ENCODE measurements at places on chromosomes 12 and 14.

- DNase-seq: no peak
These were observed 58.9 kb upstream of the EEA1 start for GRCh38 chr12:92987846-92988621.

DNA sequence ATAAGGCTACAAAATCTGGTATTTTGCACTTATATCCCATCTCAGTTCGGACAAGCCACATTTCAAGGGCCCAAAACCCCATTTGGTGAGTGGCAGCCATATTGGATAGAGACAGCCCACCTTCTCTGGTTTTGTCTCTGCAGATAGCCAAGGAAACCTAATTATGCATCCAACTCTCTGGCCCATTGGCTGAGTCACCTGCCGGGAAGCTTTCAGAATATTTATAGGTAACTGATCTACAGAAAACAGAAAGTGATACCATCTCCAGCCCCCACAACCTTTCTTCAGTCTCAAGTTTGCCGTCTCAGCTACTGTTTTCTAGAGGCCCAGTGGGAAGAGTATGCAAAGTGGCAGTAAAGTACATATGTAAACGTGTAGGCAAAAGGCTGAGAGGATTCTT, 33.7 kb upstream of the PPP1CC start:
- DNase-seq: no peak

GRCh38 chr14:79580906-79581305, 630.4 kb downstream of the DIO2 start:
- DNase-seq: no peak

DNA sequence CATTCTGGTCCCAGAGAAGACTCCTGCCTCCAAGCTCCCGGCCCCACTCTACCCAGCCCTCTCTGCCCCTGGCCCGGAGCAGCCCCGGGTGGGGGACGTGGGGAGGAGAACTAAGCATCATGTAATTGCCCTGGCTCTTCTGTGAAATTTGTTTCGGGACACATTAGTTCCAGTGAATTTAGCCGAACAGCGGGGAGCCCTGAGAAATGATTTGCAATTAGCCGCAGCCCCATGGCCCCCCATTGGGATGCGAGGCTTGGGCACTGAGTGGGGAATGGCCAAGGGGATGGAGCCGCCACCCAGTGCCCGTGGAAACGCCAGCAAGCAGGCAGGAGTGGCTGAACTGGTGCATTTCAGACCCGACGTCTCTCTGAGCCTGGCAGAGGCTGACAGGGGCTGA, 173.9 kb upstream of the LHX5 start:
- DNase-seq: no peak

DNA sequence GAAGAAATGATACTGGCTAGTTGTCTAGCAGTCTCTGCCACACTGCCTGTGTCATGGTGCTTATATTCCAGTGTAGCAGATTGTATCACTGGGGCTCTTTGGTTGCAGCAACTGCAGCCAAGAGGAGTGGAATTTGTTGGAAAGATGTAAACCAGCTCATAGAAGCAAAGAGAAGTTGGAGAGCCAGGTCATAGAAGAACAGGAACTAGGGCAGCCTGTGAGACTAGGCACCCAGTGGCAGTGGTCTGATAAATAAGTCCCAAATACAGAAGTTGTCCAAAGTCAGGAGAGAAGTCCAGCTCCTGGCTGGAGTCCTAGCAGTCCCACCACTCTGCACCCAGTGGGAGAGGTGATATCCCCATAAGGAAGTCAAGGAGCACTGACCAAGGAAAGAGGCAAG, 172.5 kb upstream of the ARID2 start:
- no peak for DNase-seq

DNA sequence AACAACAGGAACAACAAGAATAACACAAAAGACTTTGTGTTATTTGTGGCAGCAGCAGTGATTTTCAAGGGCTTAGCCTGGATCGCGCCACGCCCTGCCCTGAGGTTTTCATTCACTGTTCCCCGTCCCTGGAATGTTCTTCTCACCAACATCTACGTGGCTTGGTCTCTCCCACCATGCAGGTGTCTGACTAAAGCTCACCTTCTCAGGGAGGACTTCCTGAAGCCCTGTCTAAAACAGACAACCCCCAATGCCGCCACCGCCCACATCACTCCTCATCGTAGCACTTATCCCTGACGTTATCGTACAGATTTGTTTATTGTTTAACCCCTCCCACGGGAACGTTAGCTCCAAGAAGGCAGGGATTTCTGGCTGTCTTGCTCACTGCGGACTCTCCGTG, 40.4 kb downstream of the P2RX4 start:
- no peak for DNase-seq

GRCh38 chr12:82682851-82683261, 3.9 kb upstream of the TMTC2 start:
- DNase-seq: no peak

- DNase-seq: no peak
These were observed 70.6 kb upstream of the DYNC1H1 start for GRCh38 chr14:101893759-101894158.

DNA sequence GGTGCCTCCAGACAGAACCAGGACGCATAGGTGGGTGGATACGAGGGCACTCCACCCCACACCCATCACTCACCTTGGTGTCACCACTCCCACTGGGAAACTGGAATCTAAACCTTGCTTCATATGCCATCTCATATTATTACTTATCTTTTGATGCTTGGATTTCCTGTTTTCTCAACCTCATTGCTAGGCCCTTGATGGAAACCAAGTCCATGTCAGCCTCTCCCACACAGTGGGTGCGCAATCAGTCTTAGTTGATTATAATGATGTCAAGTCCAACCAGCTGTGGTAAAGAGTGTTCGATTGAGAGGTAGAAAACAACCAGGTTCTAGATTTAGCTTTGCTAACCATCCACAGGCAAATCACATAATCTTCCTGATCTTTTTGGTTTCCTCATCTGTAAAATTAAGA, 584 bp upstream of the DDHD1 start:
- no peak for DNase-seq

DNA sequence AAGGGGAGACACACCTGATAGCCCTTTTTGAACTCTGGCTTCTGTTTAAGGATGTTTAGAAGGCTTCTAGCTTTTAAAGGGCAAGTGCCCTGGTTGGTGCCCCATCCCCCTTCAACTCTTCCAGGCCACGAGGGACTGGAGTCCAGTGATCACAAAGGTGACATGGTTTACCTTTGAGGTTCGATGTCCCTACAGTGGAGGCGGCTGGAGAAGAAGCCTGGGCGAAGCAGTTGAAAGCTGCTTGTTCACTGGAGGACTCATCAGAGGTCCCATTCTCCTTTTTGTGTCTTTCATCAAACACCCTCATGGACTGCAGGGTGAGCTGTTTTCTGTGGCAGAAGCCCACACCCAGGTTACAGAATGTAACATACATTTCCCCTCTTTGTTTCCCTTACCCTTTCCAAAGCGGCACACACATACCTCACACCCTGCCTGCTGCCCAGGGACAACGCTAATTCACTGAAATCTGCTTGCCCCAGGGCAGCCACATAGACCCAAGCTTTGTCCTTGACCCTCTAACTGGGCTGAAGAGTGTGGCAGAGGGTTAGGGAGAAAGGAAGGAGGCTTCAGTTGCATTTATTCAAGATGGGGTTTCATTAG, 7.7 kb downstream of the TBX3 start:
- DNase-seq: no peak

DNA sequence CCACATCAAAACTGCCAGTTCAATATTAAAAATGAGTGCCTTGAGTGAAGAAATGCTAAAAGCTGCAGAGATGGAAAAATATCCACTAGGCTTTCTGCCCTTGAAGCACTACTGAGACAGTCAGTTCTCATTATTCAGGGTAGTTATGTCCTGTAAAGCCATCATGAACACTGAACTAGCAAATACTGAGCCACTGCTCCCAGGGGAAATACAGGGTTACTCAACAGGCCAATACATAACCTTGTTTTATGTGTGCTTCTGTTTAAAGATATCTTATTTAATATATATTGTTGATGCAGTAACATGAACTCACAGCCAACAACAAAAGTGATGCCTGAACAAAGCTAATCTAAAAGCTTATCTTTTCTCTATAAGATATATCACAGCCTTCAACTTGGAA, 3.3 kb downstream of the RAD52 start:
- no peak for DNase-seq

GRCh38 chr12:91091916-91092715, 19.2 kb downstream of the LUM start:
- no peak for DNase-seq

GRCh38 chr14:58639842-58640484, 2.2 kb downstream of the DACT1 start:
- peak; percentile 21 for DNase-seq

GRCh38 chr12:6697584-6698351, 2.8 kb downstream of the PIANP start:
- DNase-seq: no peak

DNA sequence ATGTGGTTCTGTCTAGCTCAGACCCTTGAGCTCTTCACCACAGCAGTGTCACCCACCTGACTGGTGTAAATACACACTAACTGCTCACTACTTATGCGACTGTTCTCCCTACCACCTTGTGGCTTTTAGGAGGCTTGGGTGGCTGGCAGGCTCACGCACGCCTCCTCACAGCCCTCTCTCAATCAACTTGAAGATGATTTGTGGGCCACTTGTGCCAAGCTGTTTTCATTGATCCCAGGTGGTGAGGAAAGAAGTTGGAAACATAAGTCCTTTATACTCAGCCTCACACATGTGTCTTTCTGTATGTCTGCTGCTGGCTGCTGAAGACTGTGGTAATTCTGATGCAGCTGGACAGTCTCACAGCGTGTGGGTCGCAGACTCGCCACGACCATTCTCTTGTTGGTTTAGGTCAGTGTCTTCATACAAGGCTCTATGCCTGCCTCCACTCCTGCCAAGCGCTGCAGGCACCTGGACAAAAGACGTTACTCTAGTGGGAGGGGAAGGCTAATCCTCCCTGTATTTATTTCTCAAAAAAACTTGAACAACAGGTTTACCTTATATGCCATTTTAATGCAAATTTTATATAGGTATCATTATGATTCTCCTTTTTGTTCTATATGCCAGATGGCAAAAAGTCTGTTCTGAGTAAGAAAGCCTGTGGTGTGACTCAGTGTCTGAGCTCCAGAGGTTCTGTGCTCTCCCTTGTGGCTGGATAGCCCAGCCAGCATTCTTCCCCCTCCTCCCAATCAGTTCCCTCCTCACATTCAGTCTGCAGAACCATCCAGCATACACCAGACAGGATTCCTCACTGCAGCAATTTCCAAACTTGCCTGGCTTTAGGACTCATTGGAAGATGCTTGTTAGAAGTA, 115.6 kb downstream of the DIP2B start:
- no peak for DNase-seq

- DNase-seq: no peak
These were observed 455.6 kb upstream of the SEL1L start for GRCh38 chr14:81989211-81989610.

DNA sequence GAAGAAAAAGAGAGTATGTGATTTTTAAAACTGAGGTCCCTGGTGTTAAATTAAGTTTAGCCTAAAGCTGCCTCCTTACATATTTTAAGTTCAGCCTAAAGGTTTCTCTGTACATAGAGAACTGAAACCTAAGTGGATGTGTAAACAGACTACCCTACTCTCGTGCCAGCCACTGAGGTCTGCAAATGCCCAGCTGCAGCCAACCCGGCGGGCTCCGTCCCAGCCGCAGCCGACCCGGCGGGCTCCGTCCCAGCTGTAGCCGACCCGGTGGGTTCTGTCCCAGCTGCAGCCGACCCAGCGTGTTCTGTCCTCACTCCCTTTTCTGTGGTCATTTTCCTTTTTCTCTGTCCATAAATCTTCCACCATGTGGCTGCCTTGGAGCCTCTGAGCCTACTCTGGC, 97.2 kb upstream of the SFSWAP start:
- DNase-seq: peak; percentile 47

All from C1 segment of cervical spinal cord (tissue), 14 donors.